ENCODE measurements at places on chromosomes 7 and 10.

DNA sequence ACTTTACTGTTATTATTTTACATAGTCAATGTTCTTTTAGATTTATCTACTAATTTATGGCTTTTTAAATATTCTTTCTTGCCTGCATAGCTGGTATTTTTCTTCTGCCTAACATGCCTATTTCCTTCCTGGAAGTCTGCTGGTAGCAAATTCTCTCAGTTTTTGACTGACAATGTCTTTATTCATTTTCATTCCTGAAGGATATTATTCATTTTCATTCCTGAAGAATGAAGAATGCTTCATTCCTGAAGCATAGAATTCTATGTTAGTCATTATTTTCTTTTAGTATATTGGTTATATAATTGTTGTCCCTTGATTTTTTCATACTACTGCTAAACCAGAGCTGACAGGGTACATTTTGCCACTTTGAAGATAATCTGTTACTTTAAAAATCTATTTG is 41.8 kb downstream of the TMEM168 start:
- DNase-seq = no peak

DNA sequence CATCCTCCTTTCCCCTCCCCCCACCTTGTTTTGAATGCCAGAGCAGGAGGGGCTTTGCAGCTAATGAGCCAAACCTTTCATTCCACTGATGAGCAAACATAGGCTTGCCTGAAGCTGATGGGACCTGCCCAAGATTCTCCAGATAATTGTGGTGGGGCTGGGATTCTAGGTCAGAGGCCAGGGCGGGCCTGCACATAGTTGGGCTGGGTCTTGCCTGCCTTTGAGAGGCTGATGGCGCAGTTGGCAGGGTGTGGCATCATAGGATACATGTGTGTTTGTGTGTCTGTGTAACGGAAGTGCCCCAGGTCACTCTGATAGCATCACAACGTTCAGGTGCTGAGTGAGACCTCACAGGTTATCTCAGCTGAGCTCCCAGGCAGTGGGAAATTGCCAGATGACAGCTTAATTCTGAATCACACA is 22.9 kb downstream of the BTBD16 start:
- no peak for DNase-seq

DNA sequence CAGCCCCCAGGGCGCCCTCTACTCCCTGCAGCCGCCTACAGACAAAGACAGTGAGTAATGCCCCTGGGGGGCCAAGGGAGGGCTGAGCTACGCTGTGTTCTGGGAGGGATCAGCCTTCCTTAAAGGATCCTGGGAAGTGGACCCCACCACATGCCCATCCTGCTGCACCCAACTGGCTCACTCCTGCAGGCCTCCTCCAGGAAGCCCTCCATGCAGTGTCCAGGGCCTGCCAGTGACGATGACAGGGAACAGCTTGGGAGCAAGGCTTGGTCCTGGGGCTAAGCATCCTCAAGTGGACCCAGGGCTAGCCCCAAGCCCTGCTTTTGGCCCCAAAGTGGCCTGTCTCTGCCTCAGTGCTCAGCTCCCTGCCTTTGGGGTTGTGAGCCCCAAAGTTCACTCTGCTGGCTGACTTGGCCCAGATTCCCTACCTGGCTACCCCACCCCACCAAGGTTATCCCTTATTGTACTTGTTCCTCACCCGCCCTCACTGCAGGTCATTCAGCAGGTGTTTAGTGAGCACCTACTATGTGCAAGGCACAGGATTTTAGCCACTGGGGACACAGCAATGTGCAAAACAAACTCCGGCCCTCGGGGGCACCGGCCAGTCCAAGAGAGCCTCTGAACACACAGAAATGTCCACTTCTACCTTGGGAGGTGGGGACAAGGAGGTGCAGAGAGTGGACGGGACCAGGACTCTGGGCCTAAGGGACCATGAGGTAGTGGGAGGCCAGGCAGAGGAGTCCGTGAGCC is 83.5 kb downstream of the MYL10 start:
- no peak for DNase-seq

GRCh38 chr7:26691406-26691805 is 173.0 kb downstream of the SKAP2 start:
- no peak for DNase-seq

GRCh38 chr7:150942001-150942590 is 36.0 kb downstream of the KCNH2 start:
- peak; percentile 59 for DNase-seq

DNA sequence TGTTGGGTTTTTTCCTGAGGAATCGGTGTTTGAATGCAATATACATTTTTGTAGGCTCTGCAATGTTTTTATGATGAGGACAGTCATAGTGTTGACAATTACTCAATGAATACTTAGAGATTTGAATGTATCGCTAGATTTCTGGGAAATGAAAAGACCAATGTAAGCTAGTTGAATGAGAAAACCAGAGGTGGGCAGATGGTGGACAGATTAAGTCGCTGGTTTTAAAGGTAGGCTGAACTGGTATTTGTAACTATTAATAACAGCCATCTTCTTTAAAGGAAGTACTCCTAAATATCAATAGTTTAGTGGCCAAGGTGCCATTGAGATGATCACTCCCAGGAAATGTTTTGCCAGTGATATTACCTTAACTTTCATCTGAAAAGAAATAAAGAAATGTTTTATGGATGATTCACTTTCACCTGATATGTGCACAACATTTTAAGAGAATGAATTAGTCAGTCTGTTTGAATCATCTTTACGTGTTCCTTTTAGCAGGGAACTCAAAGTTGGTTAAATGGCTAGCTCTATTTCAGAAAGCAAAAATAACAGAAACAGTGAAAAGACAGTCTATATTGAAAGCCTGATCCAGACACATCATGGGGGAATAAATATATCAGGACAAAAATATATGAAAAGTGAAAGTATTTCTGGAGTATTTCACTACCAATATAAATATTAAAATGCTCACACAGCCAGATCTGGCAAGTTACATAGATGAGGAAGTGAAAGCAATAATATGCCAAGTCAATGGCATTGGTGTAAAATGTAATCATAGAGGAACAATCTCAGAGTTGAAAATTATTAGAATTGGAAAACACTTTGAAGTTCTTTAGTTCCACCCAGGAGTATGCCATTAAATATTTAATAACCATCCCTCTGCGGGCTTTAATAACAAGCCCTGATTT is 20.7 kb downstream of the MET start:
- no peak for DNase-seq

- no peak for DNase-seq
Measured at GRCh38 chr10:44105696-44106095, 279.2 kb downstream of the CXCL12 start.

DNA sequence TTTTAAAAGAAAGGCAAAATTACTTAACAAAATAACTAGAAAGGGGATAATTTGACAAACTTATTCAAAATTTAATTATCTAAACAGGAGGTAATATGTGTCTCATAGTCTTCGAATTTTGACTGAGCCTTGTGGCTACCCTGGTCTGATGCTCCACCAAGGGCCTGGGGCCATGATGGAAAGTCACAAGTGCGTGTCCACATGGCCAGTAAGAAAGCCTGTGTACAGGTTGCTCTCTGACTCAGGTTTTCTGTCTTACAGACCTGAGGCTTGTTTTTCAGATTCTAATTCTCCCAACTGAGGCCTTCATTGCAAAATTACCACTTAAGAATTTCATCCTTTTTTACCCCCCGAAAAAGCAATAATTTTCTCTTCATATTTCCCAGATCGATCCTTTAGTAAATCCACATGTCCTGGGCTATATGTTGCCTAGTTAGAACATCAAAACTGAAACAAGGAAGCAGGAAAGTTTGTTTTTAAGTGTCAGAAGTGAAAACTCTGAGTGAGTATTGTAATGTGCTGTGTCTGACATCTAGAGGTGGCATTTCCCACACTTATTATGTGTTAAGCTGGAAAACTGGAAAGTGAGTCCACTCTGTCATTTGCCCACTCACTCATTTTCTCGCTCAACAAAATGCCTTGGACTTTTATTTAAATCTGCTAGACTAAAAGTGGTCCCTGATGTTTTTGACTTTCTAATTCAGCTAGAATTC is 10.0 kb downstream of the CYP3A43 start:
- DNase-seq = no peak

GRCh38 chr7:137081321-137082093 is 213.1 kb downstream of the CHRM2 start:
- no peak for DNase-seq

GRCh38 chr7:29500719-29501118 is 62.9 kb upstream of the PRR15 start:
- no peak for DNase-seq
